Nucleus accumbens (tissue), 56 donors: ENCODE measurements at places on chromosomes 13 and 19.
A peak's percentile ranks its signal among the peaks of the same experiment; 100 is the strongest.

GRCh38 chr13:98559169-98559568 is 17.7 kb downstream of the STK24 start:
- no peak for DNase-seq

- DNase-seq = no peak
Measured at GRCh38 chr13:112014857-112015256, 52.1 kb upstream of the SOX1 start.

DNA sequence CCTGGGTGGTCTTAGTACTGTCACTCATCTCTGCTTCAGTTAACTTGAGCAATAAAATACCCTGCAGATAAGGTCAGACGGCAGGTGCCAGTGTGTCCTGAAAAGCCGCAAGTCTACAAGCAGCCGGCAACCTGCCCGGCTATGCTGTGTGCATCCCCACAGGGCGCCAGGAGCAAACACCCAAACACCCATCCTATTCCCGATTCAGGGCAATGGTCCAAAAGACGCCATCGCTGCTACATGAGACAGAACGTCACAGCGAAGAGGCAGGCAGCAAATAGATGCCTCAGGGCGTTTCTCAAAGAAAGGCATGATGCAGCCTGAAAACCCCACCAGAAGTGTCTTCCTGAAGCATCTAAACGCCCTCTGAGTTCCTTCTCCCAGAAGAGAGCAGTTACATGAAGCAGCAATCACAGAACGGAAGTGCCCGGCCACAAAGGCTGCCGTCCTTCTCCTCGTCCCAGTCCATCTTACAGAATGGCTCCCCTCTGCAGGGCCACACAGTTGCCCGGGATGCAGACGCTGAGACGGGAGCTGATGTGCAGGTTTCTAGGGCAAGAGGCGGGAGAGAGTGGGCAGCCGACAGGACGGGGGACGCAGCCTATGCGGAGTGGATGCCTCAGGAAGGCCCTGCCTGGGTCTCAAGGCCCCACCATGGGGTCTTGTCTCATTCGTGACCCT is 35.1 kb downstream of the RASA3 start:
- DNase-seq = no peak

- no peak for DNase-seq
Measured at GRCh38 chr19:48170817-48171347, 402 bp downstream of the ZSWIM9 start.

DNA sequence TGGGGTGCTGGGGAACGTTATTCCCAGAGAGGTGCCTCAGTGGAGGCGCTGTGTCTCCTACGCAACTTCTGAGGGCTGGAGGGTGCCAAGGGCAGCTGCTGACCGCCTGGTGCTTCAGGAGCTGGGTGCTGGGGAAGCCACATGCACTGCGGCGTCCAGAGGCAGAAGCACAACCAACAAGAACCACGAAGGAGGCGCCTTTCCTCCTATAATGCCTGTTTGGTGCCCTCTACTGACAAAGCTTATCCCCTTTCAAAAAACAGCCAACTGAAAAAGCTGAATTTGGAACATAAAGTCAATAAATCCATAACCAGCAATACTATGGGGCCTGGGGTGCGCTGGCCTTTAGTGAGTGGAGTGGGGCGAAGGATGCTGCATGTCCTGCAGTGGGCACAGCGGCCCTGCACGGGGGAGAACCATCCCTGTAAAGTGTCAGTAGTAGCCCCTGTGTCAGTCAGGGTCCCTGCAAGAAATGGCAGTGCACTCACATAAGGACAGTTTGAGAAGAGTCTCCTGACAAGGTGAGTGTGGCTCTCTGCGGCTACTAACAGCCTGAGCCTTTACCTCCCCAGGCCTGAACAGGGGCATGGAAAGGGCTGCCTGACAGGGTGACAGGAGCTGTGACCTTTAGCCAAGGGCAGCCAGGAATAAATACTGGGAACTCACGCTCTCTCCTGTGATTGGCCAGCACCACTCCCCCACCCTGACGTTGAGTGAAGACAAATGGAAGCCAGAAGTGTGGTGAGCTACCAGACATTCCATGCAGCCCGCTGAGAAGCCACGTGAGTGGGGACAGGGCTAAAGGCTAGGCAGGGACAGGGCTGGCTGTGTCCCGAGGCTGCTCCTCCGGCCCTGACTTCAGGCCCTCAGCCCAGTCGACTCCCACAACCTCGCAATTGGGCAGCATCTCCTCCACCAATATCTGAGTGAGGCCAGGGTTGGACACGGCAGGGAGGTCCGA is 4.5 kb upstream of the B3GNT8 start:
- no peak for DNase-seq

DNA sequence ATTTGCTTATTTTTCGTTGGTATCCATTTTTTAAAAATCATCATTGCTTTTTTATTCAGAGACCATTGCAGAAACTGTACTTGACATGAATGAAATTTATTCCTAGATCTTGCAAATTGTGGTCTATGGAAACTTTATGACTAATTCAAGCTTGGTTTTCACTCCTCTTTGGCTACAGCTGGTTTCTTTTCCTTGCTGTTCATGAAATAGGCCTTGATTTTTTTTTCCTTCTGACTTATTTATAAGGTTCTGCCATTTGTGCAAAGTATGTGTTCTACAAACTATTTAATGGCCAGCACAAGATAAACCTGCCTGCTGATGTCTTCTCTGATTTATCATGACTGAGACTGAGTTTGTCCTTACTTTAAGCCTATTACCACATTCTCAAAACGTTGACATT is 764.0 kb upstream of the SLITRK5 start:
- DNase-seq = no peak

DNA sequence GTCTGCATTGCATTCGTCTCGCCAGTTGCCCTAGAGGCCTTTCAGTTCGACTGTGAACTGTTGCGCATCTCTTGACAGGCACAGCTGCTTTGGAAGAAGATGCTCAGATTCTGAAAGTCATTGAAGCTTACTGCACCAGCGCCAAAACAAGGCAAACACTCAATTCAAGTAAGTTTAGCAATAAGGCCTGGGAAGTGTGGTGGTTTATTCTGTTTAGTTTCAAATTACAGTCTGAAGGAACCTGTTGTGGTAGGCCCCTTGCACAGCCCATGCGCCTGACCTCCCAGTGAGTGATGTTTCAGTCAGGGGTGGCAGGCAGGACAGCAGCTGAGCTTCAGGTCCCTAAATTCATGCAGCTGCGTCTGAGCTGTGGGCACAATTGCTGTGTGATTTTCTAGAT is 32.2 kb upstream of the TEX29 start:
- no peak for DNase-seq

GRCh38 chr19:788983-789700 is 8.1 kb upstream of the PTBP1 start:
- DNase-seq = no peak

- no peak for DNase-seq
Measured at GRCh38 chr19:53010494-53010893, 3.2 kb upstream of the ERVV-1 start.

DNA sequence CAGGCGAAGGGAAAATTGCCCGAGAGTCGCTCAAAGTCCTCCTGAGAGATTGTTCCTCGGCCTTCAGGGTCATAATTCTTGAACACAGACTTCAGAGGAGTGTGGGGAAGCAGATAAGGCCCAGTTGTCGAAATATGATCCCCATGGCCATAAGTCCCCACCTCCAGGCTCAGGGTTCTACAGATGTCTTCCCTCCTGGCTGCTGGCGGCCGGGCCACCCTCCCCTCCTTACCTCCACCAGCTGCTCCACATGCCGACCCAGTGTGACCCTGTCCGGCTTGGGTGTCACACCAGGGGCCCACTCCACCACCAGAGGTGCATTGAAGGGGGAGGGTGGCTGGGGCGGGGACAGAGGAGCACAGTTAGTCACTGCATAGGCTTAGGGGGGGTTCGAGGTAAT is 10.1 kb downstream of the FAM98C start:
- DNase-seq = no peak

- no peak for DNase-seq
Measured at GRCh38 chr19:55247621-55248099, 11.2 kb downstream of the PPP6R1 start.

DNA sequence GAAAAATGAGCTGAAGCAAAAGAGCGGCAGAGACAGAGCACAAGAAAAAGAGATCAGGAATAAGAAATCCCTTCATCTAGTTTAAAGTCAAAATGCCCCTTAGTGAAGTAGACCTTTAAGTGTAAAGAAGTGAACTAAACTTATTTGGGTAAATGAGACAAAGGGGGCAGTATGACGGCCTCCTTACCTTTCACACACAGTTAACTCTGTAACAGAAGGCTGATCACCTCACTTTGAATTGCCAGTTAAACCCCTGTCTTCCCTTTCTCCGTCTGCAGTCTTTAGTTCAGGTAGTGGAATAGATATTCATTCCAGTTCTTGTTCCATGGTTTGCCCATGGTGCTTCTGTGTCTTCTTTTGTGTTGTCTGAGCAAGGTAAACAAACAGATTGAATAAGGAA is 1029.8 kb downstream of the DIAPH3 start:
- DNase-seq = no peak

- DNase-seq = no peak
Measured at GRCh38 chr13:50122455-50122854, 107.2 kb downstream of the KCNRG start.

DNA sequence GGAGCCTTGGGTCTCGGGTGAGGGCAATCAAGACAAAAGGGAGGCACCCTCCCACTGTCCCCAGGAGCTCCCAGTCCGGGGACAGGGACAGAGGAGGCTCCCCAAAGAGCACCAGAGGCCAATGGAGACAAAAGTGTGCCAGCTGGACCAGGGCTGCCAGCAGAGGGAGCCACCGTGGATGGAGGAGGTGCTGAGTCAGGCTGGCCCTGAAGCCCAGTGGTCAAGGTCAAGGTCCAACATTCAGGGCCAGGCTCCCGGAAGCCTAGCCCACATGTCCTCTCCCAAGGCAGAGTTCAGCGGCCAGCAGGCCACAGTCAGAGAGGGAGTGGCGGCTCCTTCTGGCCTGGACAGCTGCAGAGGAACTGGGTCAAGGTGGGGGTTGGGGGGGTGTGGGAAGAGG is 8.4 kb downstream of the COL5A3 start:
- no peak for DNase-seq

GRCh38 chr13:66414066-66414800 is 815.9 kb downstream of the PCDH9 start:
- no peak for DNase-seq

- DNase-seq = no peak
Measured at GRCh38 chr13:34241332-34241731, 423.4 kb downstream of the RFC3 start.

DNA sequence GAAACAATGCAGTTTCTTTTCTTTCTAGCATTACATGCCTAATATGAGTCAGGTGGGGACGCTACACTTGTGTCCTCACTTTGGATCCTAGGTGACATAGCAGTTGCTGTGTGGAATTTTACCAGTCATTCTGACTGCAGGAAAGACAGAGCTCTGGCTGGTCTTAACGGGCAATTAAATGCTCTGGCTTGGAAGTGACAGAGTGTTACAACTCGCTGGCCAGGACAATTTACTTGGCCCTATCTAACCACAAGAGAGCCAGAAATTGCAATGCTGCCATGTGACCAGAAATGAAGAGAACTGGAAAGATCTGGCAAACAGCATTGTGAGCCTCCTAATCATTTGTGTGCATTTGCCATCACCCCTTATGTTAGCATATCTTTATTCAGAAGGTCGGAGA is 351.1 kb downstream of the DCT start:
- DNase-seq = peak; percentile 4

DNA sequence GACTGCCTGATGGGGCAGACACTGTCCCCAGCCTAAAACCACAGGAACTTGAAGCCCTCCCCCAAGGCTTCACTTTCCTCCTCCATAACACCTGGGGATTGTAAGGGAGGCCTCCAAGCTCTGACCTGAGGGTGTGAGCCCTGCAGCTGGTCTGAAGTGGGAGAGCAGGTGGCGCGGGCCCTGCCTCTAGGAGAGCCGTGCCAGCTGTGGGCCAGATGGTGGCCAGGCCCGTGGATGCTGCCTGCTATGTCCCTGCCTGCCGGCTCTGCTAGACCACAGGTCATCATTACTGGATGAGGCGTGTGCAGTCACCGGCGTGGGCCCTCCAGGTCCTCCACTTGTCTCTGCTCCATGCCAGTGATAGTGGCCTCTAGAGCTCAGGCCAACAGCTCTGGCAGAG is 3.5 kb upstream of the KLHL26 start:
- DNase-seq = no peak

DNA sequence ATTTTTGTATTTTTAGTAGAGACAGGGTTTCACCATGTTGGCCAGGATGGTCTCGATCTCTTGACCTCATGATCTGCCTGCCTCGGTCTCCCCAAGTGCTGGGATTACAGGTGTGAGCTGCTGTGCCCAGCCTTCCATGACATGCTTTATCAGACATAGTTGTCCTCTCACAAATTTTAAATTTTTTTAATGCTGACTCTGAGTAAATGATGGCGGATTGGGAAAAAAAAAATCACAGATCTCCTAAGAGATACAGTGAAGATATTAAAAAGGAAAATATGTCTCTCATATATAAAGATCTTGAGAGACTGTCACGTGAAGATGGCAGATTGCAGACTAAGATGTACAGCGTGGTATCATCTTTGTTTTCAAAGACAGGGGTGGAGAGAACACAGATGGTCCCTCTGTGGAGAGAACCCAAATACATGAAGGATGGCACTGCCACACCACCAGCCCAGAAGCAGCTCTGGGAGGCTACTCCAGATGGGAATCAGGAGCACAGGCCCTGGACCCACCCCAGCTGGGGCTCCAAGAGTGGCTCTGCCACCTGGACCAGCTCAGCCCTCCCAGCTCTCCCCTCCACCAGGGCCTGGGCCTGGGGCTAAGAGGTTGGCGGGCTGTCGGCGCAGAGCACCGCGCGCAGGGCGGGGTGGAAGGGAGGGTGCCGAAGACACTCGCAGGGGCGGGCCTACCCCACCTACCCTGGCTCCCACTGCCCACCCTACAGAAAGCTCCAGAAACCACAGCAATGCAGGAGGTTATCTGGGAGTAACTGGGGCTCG is 20.0 kb upstream of the CCNP start:
- no peak for DNase-seq

GRCh38 chr13:50132904-50133357 is 117.7 kb downstream of the KCNRG start:
- no peak for DNase-seq

GRCh38 chr19:7926021-7926726 is at the start of gene CTXN1:
Gene CTXN1 (minus strand): TSS chr19:7926135. CDS start chr19:7925538, 597 bp downstream.
- no peak for DNase-seq

DNA sequence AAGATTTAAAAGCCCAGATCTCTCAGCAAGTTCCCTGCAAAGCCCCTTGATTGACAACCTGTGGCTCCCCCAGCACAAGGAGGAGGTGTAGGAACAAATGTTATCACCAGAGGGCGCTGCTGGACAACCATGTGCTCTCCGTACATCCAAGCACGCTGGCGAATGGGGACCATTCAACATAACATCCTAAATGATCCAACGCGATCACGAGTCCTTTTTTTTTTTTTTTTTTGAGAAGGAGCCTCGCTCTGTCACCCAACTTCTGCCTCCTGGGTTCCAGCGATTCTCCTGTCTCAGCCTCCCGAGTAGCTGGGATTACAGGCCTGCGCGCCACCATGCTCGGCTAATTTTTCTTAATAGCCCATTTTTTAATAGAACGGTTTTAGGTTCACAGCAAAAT is 52.0 kb downstream of the NWD1 start:
- DNase-seq = peak; percentile 34

DNA sequence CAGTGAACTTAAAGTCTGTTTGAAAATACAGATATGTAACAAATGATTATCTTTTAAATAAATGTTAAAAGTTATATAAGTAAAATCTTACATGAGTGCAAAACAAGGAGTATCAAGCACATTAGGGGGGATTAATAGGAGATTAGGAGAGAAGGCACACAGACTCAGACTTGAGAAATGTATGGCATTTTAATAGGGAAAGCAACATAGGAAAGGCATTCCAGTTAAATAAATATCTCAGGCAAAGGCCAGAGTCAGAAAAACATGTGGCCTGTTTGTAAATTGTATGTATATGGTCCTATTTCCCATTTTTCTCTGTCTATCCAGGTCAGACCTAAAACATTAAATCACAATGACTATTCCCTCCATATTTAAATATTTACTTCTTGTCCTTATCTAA is 462.7 kb downstream of the GPC6 start:
- DNase-seq = no peak
